ENCODE measurements at places on chromosomes 2 and 18.
A peak's percentile ranks its signal among the peaks of the same experiment; 100 is the strongest.

- H3K27me3 ChIP-seq = no peaks in the 10 kb centered on the region
- no peak overlapping the region for H3K4me3 ChIP-seq
- H3K27ac ChIP-seq = no peak overlapping the region
- no peaks in the 10 kb centered on the region for H3K4me1 ChIP-seq
- H3K36me3 ChIP-seq = no peaks in the 10 kb centered on the region
Measured at GRCh38 chr2:152453129-152453911, 118.3 kb downstream of the FMNL2 start.

- no peaks in the 10 kb centered on the region for H3K27me3 ChIP-seq
- H3K27ac ChIP-seq = no peak overlapping the region
Measured at GRCh38 chr18:76468345-76469304, 26.4 kb downstream of the ZNF516 start.

DNA sequence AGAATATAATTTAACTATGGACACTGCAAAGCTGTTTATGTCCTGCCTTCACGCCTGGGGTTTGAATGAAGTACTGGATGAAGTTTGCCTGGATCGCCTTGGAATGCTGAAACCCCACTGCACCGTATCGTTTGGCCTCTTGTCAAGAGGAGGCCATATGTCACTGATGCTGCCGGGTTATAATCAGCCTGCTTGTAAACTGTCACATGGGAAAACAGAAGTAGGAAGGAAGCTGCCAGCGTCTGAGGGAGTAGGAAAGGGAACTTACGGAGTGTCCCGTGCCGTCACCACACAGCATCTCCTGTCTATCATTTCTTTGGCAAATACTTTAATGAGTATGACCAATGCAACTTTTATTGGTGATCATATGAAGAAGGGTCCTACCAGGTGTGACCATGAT is 105.8 kb downstream of the WDR7 start:
- no peaks in the 10 kb centered on the region for H3K4me1 ChIP-seq
- no peaks in the 10 kb centered on the region for H3K36me3 ChIP-seq
- no peak overlapping the region for H3K4me3 ChIP-seq

DNA sequence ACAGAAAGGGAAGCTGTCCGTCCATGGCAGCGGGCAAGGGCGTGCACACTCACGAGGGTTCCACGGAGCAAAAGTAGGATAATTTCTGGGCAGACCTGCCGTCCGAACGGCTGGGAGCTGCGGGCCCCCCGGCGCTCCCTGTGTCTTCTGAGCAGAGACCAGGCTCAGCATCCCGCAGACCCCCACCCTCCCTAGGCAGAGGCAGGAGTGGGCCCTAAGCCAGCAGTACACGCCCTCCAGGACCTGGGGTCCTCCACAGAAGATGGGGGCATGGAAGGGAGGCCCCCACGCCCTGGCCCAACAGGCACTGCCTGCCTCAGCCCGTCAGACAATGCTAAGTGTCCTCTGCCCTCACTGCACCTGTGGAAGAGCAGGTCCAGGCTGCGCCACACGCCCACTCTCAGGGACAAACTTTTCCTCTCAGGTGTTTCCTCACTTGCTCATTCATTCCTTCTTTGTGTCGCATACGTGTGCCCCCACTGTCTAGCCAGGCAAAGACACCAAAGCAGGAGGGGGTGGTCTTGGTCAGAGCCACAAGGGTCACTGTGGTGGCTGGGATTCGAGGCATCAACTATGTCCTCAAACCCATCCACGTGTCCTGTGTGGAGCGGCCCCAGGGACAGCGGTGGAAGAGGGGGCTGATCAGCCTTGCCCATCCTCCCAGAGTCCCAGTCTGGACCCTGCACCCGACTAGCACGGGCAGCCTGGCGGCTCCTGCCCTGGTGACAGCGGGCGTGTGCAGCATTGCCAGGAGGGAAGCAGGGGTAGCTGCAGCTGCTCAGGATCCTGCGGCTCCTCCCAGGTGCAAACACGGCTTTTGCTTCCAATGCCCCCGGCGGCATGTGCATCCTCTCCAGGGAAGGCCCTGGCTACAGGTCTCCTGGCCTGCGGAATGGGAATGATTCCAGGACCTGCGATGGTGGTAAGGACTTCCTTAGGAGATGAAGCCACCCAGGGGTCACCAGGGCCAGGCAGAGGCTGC is 2.4 kb upstream of the GPC1 start:
- no peaks in the 10 kb centered on the region for H3K36me3 ChIP-seq
- peaks cover 12% of the 10 kb centered on the region for H3K4me1 ChIP-seq
- H3K27ac ChIP-seq = no peak overlapping the region
- H3K27me3 ChIP-seq = peaks cover 22% of the 10 kb centered on the region
- no peak for DNase-seq

GRCh38 chr2:108786008-108786353 is 590 bp upstream of the CCDC138 start:
- H3K4me1 ChIP-seq = peaks cover 14% of the 10 kb centered on the region
- no peaks in the 10 kb centered on the region for H3K27me3 ChIP-seq
- 0 out of 2 replicates have a peak, but pooled peaks cover 10% of the 10 kb centered on the region for H3K36me3 ChIP-seq

- peaks cover 14% of the 10 kb centered on the region for H3K4me1 ChIP-seq
- peak overlapping the region; percentile 93 for H3K4me3 ChIP-seq
- H3K36me3 ChIP-seq = no peaks in the 10 kb centered on the region
Measured at GRCh38 chr18:813172-814071, 1.4 kb upstream of the YES1 start.

DNA sequence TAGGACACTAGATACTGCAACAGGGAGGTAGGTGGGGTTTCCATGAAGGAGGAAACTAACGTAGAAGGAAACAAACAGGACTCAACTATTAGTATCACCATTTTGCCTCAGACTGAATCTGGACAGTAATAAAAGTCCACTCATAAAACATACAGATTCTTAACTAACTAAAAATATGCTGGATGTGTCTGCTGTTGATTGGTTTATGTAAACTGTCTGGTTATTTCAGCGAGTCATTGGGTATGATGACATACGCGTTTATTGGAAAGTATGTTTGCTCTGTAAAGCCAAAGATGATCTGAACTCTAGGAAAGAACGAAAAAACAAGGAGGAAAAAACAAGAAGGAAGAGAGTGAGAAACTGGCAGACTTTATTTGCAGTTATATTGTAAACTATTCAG is 1816.1 kb upstream of the LRRTM1 start:
- H3K4me1 ChIP-seq = no peaks in the 10 kb centered on the region
- no peak for DNase-seq
- H3K36me3 ChIP-seq = no peaks in the 10 kb centered on the region
- H3K27me3 ChIP-seq = no peaks in the 10 kb centered on the region

DNA sequence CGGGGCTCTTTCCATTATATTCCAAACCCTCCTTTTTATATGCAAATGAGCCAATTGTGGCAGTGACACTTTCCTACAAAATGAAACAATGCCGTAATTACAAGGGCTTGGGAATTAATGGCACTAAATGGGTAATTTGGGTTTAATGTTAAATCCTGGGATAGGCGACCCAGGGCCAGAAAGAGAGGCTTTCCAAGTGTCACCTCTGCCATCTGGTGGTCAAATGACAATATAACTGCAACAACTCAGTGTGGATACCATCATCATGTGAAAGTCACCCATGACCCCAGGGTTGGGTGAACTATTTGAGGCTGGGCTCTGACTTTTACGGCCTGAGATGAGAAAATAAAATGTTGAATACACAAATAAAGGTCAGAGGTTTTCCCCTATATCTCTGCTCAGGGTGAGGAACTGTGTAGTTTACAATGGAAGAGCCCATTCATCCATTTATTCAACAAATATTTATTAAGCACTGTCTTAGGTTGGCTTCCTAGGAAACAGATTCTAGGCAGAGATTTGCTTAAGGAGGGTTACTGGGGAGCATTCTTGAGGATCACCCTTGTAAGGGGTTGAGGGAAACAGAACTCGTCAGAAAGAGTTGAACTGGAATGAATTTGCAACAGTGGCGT is 13.6 kb upstream of the THADA start:
- H3K27ac ChIP-seq = no peak overlapping the region
- H3K36me3 ChIP-seq = no peaks in the 10 kb centered on the region
- H3K4me3 ChIP-seq = no peak overlapping the region
- no peaks in the 10 kb centered on the region for H3K4me1 ChIP-seq
- DNase-seq = peak; percentile 55
